ENCODE measurements at places on chromosomes 5 and 9.

GRCh38 chr9:98530806-98531386, 177.8 kb downstream of the GABBR2 start:
- ATAC-seq, result no peak

DNA sequence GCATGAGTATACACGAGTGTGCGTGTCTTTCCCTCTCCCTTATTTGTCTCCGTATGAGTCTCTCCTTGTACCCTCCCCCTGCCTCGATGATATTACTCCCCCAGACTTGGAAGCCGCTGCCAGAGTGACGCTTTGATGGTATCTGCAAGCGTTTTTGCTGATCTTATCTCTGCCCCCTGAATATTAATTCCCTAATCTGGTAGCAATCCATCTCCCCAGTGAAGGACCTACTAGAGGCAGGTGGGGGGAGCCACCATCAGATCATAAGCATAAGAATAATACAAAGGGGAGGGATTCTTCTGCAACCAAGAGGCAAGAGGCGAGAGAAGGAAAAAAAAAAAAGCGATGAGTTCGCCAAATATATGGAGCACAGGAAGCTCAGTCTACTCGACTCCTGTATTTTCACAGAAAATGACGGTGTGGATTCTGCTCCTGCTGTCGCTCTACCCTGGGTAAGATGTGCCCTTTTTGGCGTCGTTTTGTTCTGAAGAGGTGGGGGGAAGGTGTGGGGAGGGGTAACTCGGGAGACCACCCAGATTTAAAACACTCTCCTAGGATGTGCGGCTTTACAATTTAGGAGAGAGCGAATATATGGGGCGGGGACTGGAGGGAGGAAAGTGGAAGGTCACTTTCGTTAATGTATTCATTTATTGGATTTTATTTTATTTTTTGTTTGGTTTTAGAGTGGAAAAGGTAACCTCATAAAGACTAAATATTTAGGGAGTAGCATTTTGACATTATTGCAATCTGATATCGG, at the start of gene GABRG2:
TSS of gene GABRG2 (plus strand) at position 119 of the 757 bp plus-strand sequence. CDS start at position 346, 227 bp downstream.
- ATAC-seq, result no peak

GRCh38 chr5:176352116-176352878, 9.3 kb downstream of the KIAA1191 start:
- ATAC-seq, result no peak

- ATAC-seq, result peak; percentile 56
Measured at GRCh38 chr5:81393783-81394718, at the start of gene ACOT12. Gene ACOT12 (minus strand): TSS chr5:81394134. CDS start chr5:81394114, 20 bp downstream.

DNA sequence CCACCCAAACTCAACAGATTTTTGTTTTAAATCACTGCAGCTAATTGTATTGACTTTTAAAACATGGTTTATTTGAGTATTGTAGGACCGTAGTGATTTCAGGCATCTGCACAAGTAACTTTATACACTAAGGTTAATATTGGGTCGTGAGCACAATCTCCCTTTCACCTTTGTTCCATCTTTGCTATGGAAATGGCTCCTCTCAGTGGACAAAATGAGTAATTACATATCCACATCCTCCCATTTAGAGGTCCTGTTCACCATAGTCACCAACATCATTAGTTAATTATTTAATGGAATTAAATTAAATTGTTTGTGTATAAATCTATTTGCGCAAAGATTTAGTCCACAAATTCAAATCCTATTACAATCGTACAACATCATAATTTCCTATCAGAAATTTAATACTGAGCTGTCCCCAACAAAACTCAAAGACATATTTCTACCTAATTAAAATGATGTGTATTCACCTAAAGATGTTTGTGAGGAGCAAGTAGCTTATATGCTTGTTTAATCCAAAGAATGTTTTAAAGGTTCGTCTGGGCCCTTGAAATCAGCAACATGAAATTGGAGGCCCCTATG, 173.0 kb upstream of the DAPK1 start:
- ATAC-seq, result peak; percentile 84

DNA sequence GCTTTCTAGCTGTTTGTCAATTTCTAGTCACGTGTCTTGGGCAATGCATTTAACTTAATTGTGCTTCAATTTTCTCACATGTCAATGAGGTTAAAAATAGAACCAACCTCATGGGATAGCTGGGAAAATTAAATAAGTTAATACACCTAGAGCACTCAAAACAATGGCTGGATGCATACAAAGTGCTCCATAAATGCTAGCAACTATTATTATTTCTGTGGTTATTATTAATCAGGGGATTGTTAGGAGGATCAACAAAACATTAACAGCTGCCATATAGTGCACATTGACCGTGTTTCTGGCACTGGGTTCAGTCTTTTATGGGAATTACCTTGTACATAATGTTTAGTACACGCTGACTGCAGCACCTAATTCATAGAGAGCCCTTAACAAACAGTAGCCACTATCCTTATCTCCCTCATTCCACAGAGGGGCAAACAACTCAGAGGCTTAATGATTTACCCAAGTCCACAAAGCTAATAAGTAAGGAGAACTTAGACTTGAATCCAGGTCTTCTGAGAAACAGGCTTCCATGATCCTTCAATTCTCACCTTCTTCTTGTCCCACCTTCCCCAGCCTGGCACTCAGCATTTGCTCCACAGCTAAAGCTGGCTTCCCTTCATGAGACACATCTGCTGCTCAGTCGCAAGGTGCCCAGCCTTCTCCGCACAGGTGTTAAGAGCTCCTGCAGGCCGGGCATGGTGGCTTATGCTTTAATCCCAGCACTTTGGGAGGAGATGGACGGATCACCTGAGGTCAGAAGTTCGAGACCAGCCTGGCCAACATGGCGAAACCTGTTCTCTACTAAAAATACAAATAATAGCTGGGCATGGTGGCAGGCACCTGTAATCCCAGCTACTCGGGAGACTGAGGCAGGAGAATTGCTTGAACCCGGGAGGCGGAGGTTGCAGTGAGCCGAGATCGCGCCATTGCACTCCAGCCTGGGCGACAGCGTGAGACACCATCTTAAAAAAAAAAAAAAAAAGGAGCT, 137.4 kb upstream of the ABCA1 start:
- ATAC-seq, result no peak

GRCh38 chr9:129283705-129284606, 105.9 kb upstream of the IER5L start:
- no peak for ATAC-seq

DNA sequence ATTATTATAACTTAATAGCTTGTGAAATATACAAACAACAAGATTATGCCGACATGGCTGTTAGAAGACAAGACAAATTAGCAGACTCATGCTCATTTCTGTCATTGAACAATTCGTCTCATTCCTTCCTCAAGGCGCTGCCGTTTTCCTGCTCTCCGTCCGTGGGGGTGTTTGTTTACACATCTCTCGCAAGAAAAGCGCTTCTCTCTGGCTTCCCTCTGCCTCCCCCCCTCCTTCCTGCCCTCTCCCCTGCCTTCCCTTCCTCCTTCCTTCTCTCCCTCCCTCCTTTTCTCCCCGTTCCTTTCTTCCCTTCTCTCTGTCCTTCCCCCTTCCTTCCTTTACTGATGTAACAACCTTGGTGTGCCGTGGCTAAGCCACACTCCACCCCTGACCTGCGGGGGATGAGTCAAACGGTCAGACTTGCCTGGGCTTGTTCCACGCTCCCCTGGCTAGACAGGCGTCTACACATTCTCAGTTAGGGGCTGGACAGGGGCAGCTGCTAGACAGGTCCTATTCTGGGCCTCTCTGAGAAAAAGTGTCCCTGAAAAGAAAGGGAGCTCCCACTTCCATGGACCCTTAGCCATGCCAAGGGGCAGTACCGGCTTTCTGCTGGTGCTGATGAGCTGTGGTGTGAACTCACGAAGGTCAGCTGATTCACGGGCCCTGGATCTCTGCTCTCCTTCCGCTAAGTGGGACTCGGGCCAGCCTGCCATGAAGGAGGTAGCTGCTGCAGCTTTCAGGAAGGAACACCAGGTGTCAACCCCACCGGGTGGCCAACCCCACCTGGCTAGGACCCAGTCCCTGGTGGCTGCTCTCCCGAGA, 32.0 kb upstream of the SPTLC1 start:
- peak; percentile 80 for ATAC-seq

DNA sequence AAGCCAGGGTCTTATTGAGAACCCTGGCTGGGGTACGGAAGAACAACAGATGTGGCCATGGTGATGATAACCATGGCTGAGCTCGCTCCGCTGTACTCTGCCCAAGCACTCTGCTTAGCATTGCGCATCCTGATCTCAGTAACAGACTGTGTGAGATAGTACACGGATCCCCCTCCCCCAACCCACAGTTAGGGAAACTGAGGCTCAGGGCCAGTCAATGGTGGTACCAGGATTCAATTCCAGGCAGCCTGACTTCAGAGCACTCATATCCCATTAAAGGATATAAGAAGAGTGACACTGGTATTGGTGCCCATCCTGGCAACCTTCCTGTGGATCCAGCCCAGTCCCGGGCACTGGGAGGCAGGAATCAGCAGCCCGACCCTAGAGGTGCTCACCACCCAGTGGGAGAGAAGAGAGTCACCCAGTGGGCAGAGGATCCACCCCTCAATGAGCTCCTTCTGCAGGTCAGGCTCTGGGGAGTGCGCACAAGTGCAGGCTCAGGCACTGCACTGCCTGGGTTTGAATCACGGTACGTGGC, 26.5 kb upstream of the KIF12 start:
- ATAC-seq, result no peak

DNA sequence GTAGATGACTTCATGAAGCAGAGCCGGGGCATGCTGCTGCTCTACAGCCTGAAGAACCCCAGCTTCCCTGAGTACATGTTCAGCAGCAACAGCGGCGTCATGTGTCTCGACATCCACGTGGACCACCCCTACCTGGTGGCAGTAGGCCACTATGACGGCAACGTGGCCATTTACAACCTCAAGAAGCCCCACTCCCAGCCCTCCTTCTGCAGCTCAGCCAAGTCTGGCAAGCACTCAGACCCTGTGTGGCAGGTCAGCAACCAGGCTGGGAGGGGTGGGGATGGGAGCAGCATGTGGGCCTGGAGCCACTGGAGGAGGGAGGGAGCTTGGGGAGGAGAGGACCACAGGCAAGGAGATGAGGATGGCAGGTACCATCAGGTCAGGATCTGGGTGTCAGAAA, 16.2 kb downstream of the ENHO start:
- no peak for ATAC-seq

GRCh38 chr5:124349931-124350330, 396.5 kb downstream of the ZNF608 start:
- ATAC-seq, result no peak

GRCh38 chr5:104702212-104702611, 1139.6 kb upstream of the NUDT12 start:
- ATAC-seq, result no peak

- ATAC-seq, result no peak
Measured at GRCh38 chr5:173247510-173247909, 12.5 kb upstream of the NKX2-5 start.

- no peak for ATAC-seq
Measured at GRCh38 chr5:142399891-142400290, 75.1 kb upstream of the SPRY4 start.

DNA sequence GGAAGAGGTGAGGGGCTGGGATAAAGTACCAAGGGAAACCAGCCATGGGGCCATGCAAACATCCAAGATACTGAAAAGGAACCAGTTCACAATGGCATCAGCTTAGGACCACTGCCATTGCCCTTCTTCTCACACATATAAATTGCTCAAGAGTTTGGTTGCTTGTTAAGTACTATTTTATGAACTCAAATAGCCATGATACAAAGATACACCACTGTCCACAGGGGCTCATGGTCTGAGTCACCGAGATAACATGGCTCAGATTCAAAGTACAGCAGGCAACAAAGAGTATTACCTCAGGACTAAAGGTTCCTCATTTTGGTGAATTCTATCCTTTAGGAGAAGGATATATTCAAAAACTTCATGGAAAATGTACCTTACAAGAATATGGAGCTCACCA, 55.6 kb downstream of the FANCC start:
- ATAC-seq, result no peak

GRCh38 chr9:129900263-129901027, 65.2 kb downstream of the USP20 start:
- ATAC-seq, result no peak

DNA sequence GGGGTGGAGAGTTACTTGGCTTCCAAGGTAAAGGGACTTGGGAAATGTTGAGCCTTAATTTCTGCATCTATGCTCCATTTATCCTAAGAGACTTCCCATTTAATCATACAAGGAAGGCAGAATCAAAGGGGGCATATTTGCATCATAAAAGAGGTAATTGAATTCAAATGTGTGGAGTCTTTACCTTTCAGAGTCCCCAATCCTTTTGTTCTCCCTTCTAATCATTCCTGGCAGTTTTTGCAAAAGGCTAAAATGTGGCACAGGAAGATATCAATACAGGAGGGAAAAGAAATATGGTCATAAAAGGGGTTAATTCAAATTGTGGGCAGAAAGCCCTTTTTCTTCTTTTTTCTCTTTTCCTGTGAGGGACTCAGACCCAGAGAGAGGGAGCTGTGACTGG, 69.5 kb downstream of the SFXN1 start:
- ATAC-seq, result no peak

GRCh38 chr9:90793729-90794128, 7.9 kb upstream of the SYK start:
- ATAC-seq, result no peak

- ATAC-seq, result no peak
Measured at GRCh38 chr5:71695071-71695470, 24.0 kb upstream of the CARTPT start.

DNA sequence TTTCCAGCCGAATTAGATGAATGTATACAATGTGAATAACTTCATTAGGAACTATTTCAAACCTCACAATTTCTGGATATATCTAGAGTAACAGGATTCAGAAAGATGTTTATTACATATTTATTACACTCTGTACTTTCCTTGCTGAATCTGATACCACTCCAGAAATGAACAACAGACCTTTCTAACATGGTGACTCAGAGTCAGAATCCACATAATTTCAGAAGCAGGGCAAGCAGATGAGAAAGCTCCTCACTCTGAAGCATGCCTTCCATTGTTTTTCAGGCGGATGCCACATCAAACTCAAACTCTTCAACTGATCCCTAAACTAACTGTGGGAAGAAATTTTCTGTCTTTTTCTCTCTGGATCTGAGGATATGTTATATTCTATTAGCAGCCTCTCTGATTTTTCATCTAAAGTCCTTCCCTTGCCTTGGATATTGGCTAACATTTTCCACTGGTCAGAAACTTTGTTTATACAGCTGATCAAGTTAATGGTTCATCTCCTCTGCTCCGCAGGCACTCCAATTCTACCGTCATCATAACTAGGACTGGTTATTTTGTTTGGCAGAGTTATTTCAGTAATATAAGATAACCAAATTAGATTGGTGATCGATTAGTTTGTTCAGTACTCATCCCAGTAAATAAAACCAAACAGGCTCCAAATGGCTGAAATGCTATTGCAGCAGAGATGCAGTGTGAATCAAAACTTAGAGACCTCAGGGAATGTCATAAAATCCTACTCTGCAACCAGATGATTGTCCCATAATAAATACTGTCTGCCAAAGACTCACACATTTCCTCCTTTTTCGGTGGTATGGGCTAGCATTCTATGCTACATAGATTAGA, 556.0 kb downstream of the EBF1 start:
- no peak for ATAC-seq

DNA sequence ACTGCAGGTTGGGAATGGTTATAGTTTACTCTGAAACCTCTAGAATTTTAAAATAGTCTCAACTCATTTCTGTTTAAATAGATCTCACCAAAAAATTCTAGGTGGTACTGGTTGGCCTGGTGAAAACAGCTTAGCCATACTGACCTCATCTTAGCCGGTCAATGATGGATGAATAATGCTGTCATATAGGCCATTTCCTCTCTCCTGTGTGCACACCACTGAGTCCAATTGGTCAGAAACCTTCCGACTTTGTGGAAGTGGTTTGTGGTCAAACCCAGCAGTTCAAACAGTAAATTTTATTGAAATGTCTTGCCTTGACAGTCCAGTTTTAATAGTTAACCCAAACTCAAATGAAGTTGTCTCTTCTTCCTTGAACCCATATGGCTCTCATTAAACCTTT, 98.6 kb downstream of the GIN1 start:
- ATAC-seq, result no peak

- ATAC-seq, result peak; percentile 34
Measured at GRCh38 chr5:91126448-91126847, 256.7 kb downstream of the ARRDC3 start.

All from SK-N-SH treated with all-trans-retinoic acid at 6 μM for 48 hours (cell line).